ENCODE measurements at places on chromosomes 1 and 21.

DNA sequence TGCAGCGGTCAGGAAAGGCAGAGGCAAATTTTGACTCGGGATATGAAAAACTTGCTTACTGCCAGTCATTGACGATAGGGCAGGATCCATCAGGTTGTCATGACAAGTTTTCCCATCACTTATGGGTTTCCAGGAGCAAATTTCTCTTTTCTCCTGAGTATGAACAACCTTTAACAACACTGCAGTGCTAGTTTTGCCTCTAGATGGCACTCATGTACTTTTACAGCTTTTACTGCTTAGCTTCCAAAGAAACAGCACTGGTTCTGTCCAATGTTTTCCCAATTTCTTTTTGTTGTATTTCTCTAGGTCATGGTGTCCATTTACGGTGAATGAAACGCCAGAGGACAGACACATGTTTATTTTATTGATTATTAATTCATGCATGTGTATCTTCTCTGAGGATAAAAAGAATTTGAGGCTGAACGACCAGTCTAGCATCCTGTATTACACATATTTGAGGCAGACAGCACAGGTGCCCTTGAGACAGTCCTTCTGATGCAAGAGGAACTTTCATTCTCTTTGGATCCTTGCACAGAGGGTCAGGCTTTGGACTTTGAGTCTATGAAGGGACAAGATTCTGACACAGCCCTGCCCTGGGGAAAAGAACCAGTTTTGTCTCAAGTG lies 112.3 kb upstream of the TRABD2B start:
- DNase-seq: no peak

- DNase-seq: no peak
These were observed 46.1 kb downstream of the MEGF6 start for GRCh38 chr1:3564921-3565831.

DNA sequence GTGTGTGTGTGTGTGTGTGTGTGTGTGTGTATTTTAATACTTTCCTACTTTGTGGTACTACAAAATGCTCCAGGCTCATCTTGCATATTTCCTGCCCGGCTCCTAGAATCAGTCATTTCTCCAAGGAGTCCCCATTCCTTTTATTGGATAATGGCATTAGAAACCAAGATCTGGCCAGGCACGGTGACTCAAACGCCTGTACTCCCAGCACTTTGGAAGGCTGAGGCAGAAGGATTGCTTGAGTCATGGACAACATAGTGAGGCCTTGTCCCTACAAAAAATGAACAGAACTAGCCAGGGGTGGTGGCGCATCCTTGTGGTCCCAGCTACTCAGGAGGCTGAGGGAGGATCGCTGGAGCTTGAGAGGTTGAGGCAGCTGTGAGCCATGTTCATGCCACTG lies 20.3 kb downstream of the EPB41 start:
- DNase-seq: no peak

- DNase-seq: no peak
These were observed 198.2 kb upstream of the FGGY start for GRCh38 chr1:59098655-59099054.

GRCh38 chr1:65459397-65459768 lies 38.9 kb downstream of the LEPR start:
- no peak for DNase-seq

DNA sequence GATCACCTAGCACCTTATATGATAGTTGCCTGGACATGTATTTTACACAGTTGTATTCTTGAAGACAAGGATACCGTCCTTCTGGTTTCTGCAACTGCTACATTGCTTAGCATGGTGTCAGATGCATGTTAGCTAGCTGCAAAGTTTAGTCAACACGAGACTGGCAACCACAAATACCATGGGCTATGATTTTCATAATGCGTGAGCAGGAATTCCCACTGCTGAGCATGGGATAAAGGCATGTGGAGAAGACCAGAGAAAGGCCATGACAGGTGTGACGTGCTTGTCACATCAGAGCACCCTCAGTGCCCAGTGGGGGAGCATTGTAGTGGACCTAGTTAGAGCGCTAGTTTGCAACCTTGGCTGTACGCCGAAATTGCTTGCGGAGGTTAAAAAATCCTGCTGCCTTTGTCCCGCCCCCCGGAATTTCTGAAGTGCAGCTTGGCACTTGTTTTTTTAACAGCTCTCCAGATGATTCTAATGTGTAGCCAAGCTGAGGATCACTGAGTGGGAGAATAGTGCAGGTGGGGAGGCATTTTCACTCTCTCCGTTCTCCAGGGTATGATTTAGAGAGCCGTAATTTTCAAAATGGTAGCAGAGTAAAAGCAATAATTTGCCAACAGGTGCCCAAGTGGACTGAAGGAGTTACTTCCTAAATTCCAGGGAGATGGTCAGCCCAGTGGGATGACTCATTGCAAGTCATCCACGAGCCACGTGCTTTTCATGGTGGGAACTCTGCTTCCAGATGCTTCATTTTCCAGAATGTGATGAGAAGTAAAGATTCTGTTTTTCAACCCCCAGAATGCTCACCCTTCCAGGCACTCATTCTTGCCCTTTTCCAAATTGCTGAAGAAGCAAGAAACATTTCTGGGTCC lies 81.0 kb downstream of the CNIH3 start:
- no peak for DNase-seq

DNA sequence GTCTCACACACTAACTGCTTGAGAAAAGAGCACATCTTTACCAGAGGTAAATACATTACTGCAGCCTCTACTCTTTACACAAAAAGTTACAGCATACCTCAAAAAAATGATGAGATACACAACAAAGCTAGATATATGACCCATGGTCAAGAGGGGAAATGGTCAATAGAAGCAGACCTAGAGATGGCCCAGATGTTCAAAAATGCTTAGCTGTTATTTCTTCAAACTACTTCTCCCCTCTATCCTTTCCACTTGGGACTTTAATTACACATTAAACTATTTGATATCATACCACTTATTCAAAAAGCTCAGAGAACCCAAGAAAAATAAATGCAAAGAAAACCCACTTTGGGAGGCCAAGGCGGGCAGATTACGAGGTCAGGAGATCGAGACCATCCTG lies 12.8 kb downstream of the BRWD1 start:
- no peak for DNase-seq

DNA sequence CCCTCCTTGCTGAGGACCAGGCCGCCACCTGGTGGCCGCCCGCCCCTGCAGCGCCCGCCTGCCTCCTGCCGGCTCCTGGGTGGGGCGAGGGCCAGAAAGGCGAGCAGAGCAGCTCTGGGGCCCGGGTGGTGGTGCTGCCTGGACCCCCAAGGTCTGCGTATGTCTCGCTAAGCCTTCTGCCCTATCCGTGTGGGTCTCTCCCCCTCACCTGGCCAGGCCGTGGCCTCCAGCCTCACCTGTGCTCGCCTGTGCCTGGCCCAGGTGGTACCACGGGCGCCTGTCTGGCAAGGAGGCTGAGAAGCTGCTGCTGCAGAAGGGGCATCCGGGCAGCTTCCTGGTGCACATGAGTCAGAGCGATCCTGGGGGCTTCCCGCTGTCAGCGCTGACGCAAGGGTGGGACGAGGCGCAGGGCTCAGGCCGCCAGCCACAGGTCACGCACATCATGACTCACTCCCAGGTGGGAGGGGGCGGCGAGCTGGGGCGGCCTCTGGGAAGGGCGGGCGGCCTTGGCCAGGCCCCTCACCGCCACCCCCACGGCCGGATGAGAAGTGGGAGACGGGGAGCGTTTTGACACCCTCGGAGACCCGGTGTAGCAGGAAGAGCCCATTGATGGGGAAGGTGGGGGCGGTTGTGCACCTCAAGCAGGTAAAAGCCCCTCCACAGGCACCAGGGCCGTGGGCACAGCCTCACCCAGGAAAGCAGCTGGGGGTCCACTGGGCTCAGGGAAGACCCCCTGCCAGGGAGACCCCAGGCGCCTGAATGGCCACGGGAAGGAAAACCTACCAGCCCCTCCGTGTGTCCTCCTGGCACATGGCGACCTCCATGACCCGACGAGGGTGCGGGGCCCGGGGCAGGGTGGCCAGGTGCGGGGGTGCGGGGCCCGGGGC lies 9.9 kb downstream of the RNF223 start:
- DNase-seq: peak; percentile 76

DNA sequence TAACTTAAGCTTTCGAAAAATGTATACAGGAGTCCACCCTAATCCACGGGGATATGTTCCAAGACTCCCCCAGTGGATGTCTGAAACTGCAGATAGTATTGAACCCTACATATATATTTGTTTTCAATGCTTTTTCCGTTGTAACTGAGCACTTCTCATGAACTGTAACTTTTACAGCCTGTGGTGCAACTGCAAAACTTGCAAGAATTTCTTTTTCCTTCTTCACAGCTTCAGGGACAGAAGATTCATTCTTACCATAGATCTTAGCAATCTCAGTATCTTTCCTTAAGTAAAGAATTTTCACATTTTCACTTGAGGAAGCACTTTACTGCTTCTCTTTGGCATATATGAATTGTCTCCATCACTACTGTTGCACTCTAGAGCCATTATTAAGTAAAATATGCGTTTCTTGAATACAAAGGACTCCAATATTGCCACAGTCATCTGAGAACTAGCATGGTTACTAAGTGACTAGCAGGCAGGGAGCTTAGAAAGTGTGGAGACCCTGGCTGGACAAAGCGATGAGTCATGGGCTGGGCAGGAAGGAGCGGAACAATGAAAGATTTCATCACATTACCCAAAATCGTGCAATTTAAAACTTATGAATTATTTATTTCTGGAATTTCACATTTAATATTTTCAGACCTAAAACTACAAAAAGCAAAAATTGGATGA lies 14.1 kb downstream of the DPYD start:
- no peak for DNase-seq

- no peak for DNase-seq
These were observed 241.7 kb downstream of the SETD4 start for GRCh38 chr21:35818597-35818996.

DNA sequence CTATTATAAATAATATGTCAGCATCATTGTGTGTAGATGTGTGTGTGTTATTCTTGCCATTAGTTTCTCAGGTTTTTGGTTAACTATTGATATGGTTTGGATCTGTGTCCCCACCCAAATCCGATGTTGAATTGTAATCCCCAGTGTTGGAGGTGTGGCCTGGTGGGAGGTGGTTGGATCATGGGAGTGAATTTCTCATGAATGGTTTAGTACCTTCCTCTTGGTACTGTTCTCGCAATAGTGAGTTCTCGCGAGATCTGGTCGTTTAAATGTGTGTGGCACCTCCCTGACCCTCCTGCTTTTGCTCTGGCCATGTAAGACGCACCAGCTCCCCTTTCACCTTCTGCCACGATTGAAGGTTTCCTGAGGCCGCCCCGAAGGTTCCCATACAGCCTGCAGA lies 9.6 kb upstream of the POFUT2 start:
- no peak for DNase-seq

GRCh38 chr1:115924770-115925169 lies 51.5 kb upstream of the SLC22A15 start:
- DNase-seq: no peak

- no peak for DNase-seq
These were observed 577.0 kb downstream of the LMO4 start for GRCh38 chr1:87905651-87906050.

- peak; percentile 11 for DNase-seq
These were observed 28.1 kb downstream of the RNF187 start for GRCh38 chr1:228515200-228515834.

- no peak for DNase-seq
These were observed 20.3 kb downstream of the DMAP1 start for GRCh38 chr1:44233593-44233992.

DNA sequence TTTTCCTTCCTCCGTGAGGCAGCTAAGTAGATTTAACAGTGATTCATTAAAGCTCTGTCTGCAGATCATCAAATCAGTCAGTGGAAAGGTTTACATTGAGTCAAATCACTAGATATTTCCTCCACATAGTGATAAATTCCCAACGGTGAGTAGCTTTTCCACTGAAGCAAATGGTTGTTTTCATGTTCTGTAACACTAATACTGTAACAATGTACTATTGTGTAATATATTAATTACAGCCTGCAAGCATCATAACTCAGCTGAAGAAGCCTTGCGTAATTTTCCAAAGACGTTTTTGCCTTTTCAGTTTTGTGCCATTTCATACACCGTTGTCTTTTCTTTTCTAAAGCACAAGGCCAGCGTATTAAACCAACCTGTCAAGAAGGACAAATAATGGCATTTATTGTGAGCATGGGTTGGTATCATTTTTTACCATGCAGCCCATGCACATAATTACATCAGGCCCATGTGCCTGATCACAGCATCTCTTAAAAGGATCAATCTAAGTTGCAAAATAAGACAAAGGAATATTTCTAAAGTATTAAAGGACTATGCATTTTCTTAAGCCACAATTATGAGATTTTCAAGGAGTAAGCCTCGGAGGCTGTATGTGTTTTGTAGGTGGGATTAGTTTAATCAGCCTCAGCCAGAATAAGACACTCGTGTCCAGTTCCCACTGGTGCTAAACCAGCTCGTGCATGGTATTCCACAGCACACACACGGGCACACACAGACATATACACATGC lies 16.7 kb upstream of the PDE9A start:
- DNase-seq: no peak

- no peak for DNase-seq
These were observed 54.6 kb downstream of the SLC35F3 start for GRCh38 chr1:233959102-233959501.

DNA sequence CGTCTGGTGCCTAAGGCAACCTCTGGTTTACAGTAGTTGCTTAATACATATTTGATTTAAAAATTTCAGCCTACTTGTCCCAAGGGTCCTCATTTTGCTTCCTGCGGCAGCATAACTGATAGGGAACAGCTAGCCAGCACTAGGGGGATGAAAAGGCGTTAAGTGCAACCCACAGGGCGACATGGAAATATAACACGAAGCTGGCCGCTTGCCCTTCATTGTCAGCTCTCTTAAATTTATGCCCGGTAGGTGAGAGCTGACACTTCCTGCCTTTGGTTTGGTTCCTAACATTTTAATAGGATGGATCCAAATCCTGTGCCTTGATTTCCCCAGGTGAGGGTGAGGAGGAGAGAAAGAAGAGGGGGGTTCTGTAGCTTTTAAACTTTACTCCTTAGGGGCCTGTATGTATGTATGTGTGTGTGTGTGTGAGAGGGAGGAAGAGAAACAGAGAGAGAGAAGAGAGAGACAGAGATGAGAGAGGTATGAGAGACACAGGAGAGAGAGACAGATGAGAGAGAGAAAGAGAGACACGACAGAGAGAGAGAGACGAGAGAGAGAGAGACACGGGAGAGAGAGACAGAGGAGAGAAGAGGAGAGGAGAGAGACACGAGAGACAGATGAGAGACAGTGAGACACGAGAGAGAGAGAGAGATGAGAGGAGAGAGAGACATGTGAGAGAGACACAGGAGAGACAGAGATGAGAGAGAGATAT lies 938 bp upstream of the ACTN2 start:
- DNase-seq: no peak

GRCh38 chr1:160168609-160169369 lies 17.4 kb downstream of the ATP1A4 start:
- DNase-seq: no peak

- DNase-seq: no peak
These were observed 255.2 kb downstream of the COL11A1 start for GRCh38 chr1:102853136-102853535.

- DNase-seq: no peak
These were observed 122.9 kb downstream of the MAST2 start for GRCh38 chr1:45926330-45926729.

Measured in stimulated activated CD8-positive, alpha-beta memory T cell treated with anti-CD3 and anti-CD28 coated beads, Interleukin-2, amount 100 ng/mL, for 1 hour (primary cell).